ENCODE measurements at places on chromosomes 11 and 22.

- no peak for DNase-seq
These were observed 79.5 kb downstream of the PARVA start for GRCh38 chr11:12456651-12457579.

- no peak for DNase-seq
These were observed 388 bp downstream of the TMEM121B start for GRCh38 chr22:17120711-17121232.

DNA sequence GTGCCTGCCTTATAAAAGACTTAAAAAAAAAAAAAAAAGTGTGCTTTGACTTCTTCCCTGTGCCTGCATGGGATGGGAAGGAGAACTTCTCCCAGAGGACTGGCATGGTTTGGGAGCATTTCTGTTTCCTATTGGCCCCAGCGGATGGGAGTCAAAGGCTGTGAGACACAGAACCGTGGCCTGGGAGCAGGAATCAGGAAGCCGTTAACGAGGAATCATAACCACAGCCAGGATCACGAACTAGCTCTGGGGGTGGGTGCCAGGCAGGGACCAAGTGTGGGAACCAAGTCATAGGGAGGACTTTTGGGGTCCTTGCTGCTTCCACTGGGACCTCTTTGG lies 526 bp downstream of the C1QTNF6 start:
- DNase-seq: no peak

GRCh38 chr11:29282088-29282487 lies 734.7 kb downstream of the KCNA4 start:
- DNase-seq: no peak

- no peak for DNase-seq
These were observed 100.8 kb upstream of the OR5AK2 start for GRCh38 chr11:56887940-56888339.

DNA sequence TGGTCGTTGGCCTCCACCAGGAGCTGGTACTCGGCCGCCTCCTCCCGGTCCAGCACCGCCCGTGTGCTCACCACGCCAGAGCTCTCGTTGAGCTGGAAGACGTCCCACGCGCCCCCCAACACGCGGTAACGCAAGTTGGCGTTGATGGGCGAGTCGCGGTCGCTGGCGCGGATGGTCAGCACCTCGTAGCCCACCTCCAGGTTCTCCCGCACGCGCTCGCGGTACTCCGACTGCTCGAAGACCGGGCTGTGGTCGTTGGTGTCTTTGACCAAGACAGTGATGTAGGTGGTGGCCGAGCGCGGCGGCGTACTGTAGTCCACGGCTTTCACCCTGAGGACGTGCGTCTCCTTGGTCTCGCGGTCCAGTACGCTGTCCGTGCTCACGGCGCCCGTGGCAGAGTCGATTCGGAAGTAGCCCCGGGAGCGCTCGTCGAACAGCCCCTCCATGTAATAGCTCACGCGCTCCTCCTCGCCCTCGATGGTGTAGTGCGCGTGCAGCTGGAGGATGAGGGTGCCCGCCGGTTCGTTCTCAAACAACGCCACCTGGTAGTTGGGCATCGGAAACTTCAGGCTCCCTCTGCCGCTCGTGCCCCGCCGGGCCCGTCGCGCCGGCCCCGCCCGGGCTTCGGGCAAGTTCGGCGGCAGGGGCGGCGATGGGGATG lies 1.4 kb downstream of the CELSR1 start:
- no peak for DNase-seq

DNA sequence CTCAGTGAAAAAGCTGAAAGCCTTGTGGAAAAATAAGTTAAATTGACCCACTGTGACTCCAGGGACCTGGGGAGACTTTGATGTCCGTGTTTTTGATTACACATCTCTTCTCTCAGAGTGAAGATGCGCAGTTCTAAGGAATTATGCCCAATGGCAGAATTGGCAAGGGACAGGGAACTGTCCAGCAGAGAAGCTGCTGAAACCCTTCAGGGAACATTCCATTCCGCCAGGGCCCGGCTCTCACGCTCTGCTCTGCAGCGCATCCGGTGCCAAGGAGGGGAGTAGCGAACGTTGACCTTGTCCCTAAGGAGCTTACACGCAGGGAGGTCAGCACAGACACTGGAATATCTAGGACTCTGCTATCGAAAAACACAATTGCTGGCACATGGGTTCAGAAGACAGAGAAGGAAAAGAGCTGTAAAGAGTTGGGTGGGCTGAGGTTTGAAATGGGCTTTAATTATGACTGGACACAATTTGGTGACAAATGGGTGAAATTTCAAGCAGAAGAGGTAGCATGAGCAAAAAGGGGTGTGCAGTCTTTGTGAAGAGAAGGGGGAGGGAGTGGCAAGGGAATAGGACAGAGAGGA lies 64.5 kb upstream of the B3GAT1 start:
- no peak for DNase-seq

GRCh38 chr11:69378303-69379141 lies 84.6 kb downstream of the MYEOV start:
- no peak for DNase-seq

DNA sequence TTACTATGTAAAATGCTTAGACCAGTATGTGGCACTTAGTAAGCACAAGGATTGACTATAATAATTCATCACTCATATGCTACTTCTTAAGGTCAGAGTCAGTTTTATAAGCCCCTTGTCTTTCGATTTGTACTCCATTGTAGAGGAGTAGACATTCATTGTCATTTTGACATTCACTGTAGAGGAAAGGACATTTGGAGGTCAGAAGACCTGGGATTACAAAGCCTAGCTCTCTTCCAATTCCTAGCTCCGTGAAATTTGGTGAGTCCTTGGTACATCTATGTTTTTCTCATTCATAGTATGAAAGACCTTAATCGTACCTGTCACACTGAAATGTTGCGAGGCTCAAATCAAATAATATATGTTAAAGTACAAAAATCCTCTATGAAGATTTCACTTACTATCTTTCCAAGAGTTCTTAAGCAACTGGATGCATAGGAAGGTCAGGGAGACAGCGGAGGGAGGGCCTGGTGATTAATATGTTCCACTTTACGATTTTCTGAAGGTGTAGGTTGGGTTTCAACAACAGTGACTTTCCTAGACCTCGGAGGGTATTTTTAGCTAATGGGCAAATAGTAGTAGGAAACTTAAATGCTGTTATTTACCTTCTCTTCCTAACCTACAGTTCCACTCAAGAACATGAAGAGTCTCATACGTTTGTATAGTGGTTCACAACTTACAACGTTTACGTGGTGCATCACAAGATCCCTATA lies 1.4 kb upstream of the EMSY start:
- DNase-seq: no peak

- no peak for DNase-seq
These were observed 14.3 kb downstream of the TP53AIP1 start for GRCh38 chr11:128928400-128928799.

- no peak for DNase-seq
These were observed 126.6 kb downstream of the BUD13 start for GRCh38 chr11:116646191-116646590.

- no peak for DNase-seq
These were observed 51.4 kb downstream of the JAM3 start for GRCh38 chr11:134120143-134120850.

DNA sequence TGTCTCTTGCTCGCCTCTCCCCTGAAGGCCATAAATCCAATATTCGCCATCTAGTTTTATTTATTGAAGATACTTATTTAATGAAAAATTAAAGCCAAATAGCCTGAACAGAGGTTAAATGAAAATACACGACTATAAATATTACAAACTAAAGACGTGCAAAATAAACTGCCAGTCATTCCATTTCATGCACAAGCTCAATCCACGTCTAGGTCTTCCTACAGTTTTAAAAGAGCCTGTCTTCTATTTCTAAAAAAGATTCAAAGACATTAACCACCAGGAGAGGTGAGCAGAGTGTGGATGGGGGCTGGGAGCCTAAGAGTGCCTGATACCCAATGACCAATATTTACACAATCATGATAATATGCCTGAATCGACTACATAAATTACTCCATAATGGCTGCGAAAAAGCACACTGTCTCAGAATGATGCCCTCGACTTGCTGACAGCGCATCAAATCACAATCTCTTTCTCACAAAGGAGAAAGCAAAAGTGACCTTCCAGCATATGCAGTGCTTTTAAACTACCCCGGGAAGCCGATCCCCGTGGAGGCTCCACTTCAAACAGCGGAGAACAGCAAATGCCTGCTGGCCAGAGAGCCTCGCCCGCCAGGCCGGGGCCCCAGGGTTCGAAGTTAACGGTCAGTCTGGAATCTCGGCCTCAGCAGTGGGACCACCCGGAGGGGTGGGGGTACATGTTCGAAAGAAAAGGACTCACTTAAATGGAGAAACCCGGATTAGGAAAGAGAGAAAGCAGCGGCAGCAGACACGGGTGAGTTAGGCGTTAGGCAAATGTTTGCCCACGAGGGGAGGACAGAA lies 1.7 kb downstream of the FCHSD2 start:
- no peak for DNase-seq

GRCh38 chr22:27662359-27663301 lies 138.9 kb downstream of the MN1 start:
- DNase-seq: no peak

GRCh38 chr22:28075358-28075981 lies 156.4 kb upstream of the PITPNB start:
- DNase-seq: no peak

DNA sequence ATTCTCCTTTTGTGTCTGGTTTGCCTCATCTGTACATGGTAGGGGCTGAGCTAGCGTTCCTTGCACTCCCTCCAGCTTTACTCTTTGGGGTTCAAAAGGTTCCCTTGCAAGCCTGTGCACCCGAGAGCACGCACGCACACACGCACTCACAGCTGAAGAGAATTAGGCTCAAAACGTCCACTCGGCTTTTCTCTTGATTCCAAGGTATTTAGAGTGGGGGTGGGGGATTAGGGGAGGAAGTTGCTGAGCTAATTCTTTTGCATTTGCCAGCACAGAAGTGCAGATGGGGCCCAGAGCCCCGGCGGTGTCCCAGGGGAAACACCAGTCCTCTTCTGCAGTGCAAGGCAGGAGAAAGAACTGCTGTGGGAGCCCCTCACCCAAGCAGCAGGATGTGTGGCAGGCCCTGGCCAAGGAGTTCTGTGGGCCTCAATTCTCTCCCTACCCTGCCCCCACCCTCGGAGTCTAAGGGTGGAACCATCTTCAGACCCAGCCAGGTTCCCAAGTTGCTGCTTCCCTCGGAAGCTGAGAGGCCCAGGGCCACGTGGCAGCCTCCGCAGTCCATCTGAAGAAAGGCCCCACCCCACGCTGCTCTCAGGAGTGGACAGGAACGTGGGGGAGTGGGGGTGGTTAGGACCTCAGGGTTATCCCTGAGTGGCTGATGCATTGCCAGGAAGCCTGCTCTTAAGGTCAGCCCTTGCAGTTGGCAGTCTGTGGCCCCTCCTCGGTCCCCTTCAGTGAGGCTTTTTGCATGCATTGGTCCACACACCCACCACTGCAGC lies 3.8 kb upstream of the KCNQ1OT1 start:
- DNase-seq: no peak

GRCh38 chr22:17217179-17217578 lies 2.1 kb downstream of the ADA2 start:
- DNase-seq: no peak

- no peak for DNase-seq
These were observed 30.4 kb downstream of the TBC1D22A start for GRCh38 chr22:46792841-46793261.

- DNase-seq: no peak
These were observed 4.2 kb upstream of the UVRAG start for GRCh38 chr11:75810637-75811390.

- DNase-seq: no peak
These were observed 66.1 kb upstream of the THY1 start for GRCh38 chr11:119489087-119489486.

DNA sequence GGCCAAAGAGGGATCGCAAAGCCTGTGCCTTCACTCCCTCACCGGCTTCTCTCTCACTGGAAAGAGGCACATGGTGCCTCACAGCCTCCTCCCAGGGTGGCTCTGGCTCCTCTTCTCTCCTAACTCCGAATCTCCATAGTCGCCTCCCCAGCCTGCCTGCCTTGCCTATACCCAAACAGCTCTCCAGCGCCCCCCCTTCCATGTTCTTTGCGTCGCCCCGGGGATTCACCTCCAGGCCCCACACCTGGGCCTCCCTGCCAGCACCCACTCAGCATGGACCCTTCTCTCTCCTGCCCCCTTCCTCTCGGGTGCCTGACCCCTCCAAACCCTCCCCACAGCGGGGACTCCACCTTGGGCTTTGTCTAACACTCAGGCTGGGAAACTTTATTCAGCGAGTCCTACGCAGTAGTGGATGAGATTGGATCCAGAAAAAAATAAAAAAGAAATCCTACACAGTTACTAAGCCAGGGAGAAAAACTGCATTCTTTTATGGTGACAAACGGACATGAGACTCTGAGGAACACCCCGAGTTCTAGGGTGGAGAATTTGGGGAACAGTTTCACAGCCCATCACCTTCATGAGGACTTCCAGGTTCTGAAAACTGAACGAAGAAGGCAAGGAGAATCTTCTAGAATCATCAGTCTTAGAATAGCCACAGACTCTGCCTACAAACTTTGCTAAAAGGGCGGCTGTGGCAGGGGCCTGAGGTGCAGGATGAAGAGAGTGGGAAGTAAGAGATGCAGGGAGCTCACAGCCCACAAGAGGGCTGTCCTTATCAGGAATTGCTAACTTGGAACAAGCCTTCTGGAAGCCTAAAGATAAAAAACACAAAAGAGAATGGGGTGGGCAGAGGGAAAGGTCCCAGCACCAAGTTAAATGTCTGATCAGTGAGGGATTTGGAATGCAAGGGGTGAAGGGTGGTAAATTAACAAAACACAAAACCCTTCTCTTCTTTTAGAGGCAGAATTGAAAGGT lies 5.3 kb downstream of the PPM1F start:
- DNase-seq: no peak

- peak; percentile 27 for DNase-seq
These were observed 171.8 kb downstream of the DSCAML1 start for GRCh38 chr11:117625237-117625636.

DNA sequence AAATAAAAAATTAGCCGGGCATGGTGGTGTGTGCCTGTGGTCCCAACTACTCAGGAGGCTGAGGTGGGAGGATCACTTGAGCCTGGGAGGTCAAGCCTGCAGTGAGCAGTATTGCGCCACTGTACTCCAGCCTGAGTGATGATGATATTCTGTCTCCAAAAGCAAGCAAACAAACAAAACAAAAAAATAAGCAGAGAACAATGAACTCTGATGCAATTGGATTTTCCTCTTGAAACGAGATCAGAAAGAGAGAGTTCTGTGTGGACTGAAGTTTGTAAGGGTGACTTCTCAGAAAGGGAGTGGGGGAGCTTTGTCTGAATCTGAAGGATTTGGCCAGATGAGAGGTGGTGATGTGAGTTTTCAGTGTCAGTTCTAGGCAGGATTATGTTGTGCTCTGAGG lies 6.0 kb upstream of the TMEM123 start:
- no peak for DNase-seq

- no peak for DNase-seq
These were observed 8.1 kb downstream of the PISD start for GRCh38 chr22:31653944-31654343.

- peak; percentile 84 for DNase-seq
These were observed at the start of gene TTC38 for GRCh38 chr22:46267431-46268279. TSS of gene TTC38 (plus strand) at chr22:46268008. CDS start at chr22:46268040, 32 bp downstream.

DNA sequence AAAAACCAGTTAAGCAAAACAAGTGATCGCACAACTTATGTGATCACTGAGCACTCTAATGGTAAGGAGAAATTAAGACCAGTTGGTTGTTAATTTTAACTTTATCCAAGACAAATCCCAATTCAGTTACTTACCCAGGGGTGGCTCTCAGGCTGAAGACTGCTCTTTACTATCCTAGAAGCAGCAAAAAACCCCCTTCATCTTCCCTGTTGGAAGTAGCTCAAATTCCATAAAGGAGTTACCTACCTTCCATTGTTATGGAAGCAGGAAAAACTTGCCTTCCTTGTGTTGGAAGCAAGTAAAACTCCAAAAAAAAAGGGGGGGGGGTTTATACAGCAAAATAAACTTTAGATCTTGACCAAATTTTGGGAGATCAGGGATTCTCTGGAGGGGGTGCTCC lies 5.2 kb upstream of the MRPL16 start:
- no peak for DNase-seq
